ENCODE measurements at places on chromosomes 11 and 22.

DNA sequence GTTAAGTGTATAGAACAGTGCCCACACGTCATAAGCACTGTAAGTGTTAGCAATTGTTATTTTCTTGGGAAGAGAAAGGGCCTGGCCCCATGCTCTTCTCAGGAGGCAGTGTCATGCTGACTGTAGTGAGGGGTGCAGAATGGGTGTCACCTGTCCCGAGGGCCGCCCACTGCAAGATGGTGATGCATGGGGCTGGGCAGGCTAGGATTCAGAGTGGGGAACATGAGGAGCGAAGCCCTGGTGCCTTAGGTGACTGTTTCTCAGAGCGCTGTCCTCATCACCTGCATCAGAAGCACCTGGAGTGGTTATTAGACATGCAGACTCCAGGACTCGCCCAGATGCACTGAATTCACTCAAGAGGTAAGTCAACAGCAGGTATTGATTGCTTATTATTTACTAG lies 101.0 kb upstream of the PARVA start:
- no peak for DNase-seq

- DNase-seq: no peak
Observed at GRCh38 chr11:72233773-72234513, 9.4 kb downstream of the INPPL1 start.

- no peak for DNase-seq
Observed at GRCh38 chr11:74546752-74547151, 45.6 kb upstream of the POLD3 start.

GRCh38 chr11:33606762-33607161 lies 93.9 kb downstream of the C11orf91 start:
- no peak for DNase-seq

DNA sequence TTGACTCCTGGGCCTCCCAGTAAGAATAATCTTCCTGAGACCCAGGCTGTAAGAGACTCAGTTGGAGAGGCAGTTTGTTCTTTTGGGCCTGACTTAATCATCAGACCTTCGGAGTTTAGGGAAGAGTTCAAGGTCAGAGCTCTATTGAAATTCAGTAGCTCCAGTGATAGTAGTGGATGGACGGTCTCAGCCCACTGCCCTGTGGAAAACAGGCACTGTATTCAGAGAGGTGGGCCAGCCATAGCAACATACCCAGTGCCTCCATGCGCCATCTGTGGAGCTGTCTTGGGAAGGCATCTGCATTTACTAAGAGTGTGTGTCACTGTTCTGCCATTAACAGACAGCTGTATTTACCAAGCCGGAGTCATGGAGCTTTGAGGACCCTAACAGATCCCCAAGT lies 2.9 kb downstream of the SMARCB1 start:
- DNase-seq: peak; percentile 15

- no peak for DNase-seq
Observed at GRCh38 chr11:113043698-113044097, 82.5 kb downstream of the NCAM1 start.

- peak; percentile 43 for DNase-seq
Observed at GRCh38 chr11:60899046-60899936, 7.1 kb downstream of the PRPF19 start.

- no peak for DNase-seq
Observed at GRCh38 chr22:50569896-50570535, 7.3 kb upstream of the SYCE3 start.

GRCh38 chr11:5600374-5600851 lies 4.0 kb downstream of the TRIM6 start:
- DNase-seq: peak; percentile 63

GRCh38 chr11:134733646-134734045 lies 321.6 kb upstream of the B3GAT1 start:
- no peak for DNase-seq

DNA sequence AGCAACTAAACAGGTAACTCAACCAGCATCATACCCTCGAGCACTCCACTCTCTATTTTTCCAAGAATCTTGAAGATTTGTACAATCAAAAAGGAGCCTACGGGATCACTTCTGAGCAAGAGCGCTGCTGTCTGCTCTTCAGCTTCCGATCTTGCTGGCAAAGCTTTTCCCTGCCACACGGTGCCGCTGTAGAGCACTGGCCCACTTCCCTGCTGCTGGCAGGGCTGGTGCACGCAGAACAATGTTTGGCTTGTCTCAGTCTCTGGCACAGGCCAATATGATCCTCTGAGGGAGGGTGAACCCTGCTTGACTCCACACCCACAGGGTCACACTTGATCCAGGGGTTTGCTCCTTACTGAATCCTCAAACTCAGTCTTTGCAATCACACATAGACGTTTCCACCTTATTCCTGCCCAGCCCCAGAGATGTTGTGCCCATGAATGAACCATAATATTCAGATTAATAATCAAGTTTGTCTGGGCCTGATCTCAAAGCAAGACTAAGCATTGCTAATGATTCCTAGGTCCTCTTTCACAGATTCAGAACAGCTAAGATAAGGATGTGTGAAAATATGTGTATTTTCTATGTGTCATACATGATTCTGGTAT lies 536.6 kb downstream of the SOX6 start:
- peak; percentile 68 for DNase-seq

DNA sequence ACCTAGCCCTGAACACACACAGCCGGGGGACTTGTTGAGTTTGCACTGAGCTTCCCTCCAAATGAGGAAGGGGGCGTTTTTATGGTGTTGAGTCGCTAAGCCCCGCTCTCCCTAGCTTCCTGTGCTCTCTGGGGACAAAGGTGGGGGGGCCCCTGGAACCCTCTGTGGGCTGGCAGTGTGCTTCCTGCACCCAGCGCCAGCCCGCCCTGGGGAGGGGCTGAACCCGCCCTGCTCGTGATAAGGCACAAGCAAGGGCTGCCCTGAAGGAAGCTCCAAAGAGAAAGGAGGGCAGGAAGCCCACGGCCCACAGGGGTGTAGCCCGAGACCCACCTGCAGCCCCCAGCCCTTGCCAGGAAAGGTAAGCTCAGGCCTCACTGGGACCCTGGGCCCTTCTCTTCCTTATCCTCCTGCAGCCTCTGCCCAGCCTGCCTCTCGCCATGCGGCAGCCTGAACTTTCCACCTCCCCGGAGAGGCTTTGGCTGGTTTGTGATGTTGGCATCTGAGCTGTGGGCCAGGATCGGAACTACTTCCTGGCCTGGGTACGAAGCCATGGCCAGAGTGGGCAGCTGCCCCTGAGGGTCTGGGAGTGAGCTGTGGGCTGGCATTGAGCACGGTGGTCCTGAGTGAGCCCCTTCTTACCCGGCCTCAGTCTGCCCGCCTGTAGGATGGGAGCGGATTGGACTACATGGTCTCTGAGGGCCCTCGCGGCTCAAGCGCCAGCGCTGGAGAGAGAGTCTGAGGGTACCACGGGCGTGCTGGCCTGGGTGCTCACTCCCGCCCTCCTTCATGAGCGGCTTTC lies at the start of gene FERMT3:
Gene FERMT3, plus strand, starts transcription at position 265 of the 799 bp plus-strand sequence. CDS start 644 bp downstream, outside the sequence.
- peak; percentile 37 for DNase-seq

DNA sequence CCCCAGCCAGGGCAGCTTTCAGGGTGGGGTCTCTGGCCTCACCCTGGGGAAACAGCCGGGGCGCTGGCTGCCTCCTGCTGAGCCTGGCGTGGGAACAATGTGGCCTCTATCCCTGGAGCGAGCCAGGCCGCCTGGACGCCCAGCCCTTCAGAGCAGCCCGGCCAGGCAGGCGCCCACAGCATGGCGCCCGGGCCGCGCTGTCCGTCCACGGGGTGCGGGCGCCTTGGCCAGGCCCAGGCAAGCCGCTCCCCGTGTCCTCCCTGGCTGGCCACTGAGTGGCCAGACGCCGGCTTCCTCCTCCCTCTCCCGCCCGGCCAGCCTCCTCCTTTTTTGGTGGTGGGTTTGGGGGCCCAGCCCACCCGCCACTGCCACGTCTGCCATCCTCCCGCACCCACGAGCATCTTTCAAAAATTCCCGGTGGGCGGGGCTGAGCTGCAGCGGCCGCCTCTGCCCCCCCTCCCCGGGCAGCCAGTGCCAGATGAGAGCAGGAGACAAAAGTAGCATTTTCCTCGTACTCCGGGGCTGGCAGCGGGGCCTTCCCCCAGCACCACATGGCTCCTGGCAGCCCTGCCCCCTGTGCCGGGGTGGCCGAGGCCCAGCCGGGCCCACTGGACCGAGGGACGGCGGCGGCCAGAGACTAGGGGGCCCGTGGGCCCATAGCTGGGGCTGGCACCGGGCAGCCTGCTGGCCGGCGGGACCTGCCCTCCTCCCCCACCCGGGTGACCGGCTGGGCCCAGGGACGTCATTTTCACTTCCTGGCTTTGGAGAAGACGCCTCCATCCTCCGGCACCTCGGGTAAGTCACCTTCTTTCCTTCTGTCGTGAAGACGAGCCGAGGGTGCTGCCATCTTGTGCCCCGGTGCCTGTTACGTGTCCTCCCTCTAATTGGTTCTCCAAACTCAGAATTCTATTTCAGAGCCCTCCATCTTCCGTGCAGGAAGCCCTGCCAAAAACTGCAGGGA lies 70.2 kb upstream of the PPARA start:
- peak; percentile 71 for DNase-seq

DNA sequence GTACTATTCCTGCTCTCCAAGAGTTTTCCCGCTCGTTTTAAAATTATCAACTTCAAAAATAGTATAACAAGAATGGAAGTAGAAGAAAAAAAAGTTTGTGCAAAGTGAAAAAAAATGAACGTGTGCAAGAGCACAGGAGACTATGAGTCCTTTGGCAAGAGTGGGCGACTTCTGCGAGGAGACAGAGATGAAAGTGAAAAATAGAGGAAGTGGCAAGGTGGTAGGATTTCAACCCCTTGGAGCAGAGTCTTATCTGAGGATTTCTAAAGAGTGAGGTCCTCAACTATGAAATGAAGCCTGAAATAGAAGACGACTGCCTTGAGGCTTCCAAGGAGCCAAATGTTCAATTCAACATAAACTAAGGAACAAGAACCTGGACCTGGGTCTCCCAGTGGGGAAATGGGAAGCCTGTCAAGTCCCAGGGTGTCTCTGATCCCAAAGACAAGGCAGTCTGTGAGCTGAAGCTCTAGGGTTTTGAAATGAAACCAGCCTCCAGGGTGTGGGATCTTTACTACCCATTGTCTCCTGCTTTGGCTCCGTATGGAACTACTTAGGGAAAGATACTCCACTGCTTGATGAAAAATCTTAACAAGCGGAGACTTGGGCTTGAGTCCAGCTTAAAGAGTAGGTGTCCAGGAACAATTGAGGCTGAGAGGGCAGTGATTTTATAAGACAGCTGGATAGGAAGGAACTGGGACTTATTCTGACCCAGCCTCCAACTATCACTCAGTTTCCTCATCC lies 4.8 kb downstream of the P4HA3 start:
- no peak for DNase-seq

GRCh38 chr11:2836315-2837095 lies 49.1 kb downstream of the CDKN1C start:
- no peak for DNase-seq

GRCh38 chr11:79087961-79088318 lies 352.9 kb downstream of the TENM4 start:
- no peak for DNase-seq
